IPS-NIHi11 (cell line): ENCODE measurements at places on chromosomes 7 and 10.

GRCh38 chr10:30422981-30423654 lies 10.9 kb upstream of the MAP3K8 start:
- DNase-seq, result peak; percentile 52

DNA sequence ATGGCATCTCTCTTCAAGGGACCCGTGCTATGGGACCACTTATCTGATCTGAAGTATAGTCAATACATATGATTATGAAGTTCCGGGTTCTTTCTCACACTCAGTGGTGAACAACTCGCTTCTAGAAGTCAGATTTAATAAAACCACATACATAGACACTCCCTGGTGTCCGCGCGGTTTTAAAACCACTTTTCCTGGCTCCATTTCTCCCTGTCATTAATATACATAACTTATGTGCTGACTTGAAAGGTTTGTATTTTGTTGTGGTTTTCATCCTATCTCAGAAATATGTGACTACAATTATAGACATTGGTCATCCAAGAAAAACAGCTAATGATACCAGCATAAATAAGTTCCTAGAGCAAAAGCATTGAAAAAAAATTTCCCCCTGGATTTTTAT lies 34.0 kb downstream of the SVIL start:
- no peak for DNase-seq

- DNase-seq, result no peak
Observed at GRCh38 chr7:151756076-151756731, 120.7 kb downstream of the PRKAG2 start.

- peak; percentile 38 for DNase-seq
Observed at GRCh38 chr10:60299961-60300883, 89.5 kb downstream of the ANK3 start.

- no peak for DNase-seq
Observed at GRCh38 chr10:110460111-110460809, 37.4 kb upstream of the DUSP5 start.
